ENCODE measurements at places on chromosomes 7 and 10.

DNA sequence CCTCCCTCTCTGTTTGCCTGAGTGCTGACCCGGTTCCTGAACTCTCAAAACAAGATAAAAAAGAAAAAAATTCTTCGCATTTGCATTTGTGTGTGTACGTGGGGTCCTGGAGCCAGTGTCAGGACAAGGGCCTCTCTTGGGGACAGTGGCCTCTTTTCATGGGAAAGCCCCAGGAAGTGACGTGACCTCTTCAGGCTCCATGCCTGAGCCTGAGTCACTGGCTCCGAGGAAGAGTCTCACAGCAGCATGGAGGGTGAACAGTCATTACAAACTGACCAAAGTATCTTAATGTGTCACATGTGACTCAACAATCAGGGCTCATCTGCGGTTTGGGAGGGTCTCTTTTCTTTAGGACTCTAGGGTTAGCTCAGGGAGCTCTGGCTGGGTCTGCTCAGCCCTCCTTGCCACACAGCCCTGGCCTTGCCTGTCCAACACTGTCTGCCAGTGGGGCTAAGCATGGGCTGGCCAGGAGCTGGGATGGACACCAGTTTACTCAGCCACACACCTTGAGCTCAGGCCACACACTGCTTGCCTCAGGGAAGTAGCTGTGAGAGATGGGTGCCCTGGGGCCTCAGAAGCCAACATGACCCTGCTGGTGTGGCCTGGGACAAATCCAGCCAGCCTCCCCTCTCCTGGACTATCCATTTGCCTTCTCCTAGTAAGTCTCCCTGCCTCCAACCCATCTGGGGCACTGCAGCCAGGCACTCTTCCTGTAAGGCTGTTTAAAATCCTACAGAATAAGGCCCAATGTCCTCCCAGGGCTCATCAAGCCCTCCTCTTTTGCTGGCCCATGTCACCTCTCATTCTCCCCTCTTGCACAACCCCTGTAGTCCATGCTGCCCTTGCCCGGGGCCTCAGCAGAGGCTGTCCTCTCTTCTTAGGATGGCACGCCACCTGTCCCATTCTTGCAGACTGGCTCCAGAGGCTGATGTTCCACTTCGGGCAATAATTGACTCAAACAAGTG is 10.5 kb downstream of the TMEM273 start:
- DNase-seq, result peak; percentile 15

GRCh38 chr10:2953495-2953894 is 113.9 kb upstream of the PFKP start:
- DNase-seq, result no peak

- no peak for DNase-seq
Observed at GRCh38 chr10:14565199-14565598, 209.5 kb downstream of the FAM107B start.

DNA sequence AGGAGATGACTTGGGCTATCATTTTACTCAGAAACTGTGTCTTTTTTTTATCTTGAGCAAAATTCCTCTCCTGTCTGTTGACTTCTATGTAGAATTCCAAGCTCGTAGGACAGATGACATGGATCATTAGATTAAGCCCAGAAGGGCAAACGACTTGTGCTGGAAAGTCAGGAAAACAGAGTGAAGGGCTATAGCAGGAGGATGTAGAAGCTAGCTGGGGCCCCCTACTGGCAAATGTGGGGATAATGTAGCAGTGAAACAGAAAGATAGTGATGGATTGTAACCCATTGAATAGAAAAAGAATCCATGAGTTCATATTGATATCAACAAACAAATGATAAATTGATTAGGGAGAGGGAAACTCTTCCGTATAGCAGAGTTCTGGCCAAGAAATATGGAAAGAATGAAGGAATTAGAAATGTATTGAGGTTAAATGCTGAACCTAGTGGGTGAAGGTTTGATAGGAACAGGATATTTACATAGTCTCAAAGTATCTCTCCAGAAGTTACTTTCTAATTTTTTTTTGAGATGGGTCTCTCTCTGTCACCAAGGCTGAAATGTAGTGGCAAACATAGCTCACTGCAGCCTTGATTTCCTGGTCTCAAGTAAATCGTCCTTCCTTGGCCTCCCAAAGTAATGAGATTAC is 103.6 kb downstream of the LYZL1 start:
- DNase-seq, result no peak

DNA sequence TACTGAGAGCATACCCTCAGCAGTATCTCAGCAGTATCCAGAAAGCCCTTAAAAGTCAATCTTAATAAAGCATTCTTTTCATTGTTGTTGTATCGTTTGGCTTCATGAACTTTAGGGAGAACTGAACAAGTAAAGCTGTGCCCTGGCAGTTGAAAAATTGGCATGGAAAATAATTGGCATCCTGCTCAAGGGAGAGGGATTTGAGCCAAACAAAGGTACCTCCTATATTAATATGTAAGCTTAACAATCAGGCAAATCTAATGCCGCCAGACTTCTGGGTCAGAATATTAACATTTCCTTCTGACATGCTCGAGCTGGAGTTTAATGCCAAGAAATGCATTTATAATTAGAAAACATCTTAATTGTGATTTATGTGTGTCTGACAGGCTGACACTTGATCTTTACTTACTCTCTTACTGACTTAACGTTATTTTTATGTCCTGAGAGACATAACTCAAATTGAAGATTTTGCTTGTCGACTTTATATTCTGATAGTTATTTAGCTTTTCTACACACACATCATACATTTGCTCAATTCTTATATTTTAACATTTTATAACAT is 42.1 kb upstream of the PCDH15 start:
- DNase-seq, result no peak

GRCh38 chr7:150811-151221 is 41.6 kb upstream of the FAM20C start:
- DNase-seq, result no peak

GRCh38 chr10:47081264-47081663 is 170.0 kb downstream of the PTPN20 start:
- no peak for DNase-seq

- DNase-seq, result no peak
Observed at GRCh38 chr7:75813084-75813483, 522 bp downstream of the CCL24 start.

GRCh38 chr10:102580230-102580629 is 64.0 kb upstream of the TRIM8 start:
- no peak for DNase-seq

DNA sequence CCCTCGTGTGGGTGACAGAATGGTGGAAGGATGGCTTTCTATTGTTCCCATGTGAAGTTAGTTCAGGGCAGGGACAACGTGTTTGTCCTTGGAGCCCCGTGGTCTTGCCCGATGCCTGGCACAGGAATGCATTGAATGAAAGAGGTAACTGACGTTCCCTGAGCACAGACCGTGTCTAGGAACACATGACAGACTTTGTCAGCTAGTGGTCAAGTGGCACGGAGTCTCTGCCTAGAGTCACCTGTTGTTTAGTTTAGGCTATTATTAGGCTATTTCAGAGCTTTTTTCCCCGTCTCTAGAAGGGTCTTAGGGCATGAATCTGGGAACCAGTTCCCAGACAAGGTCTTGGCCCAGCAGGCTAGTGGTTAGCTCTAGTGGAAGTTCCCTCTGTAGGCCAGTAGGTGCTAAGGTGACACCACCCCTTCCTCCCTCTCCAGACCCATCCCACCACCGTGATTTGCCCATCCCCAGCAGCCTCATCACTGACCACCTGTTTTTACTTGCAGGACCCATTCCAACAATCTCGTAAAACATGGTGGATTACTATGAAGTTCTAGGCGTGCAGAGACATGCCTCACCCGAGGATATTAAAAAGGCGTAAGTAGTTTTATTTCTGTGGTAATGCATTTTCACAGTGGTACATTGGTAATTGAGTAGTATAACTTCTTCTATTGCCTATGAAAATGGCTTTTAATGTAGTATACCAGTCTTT is 21.4 kb downstream of the DNAJB6 start:
- DNase-seq, result no peak

DNA sequence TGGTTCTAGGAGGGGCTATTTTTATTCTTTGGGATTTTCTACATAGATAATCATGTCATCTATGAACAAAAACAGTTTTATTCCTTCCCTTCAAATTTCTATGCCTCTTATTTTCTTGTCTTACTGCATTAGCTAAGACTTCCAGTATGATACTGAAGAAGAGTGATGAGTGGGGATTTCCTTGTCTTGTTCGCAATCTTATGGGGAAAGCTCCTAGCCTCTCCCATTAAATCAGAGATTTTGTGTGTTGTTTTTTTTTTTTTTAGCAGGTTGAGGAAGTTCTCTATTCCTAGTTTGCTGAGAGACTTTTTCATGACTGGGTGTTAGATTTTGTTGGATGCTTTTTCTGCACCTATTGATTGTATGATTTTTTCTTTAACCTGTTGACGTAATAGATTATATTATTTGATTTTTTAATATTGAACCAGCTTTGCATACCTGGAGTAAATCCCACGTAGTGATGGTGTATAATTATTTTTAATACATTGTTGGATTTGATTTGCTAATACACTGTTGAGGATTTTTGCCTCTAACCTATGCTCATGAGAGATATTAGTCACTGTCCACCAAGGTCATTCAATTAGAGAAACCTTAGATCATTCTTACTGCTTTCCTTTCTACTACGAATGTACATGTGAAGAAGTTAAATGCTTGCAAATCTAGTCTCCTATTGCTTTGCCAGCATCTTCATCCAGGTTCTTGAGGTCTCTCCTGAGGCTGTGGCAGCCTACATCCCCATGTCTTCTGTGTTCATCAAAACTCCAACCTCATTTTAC is 6.5 kb downstream of the ATP5F1C start:
- DNase-seq, result no peak

GRCh38 chr7:25395976-25396375 is 167.7 kb upstream of the NPVF start:
- DNase-seq, result no peak

GRCh38 chr7:156927571-156928405 is 21.7 kb upstream of the NOM1 start:
- DNase-seq, result no peak

DNA sequence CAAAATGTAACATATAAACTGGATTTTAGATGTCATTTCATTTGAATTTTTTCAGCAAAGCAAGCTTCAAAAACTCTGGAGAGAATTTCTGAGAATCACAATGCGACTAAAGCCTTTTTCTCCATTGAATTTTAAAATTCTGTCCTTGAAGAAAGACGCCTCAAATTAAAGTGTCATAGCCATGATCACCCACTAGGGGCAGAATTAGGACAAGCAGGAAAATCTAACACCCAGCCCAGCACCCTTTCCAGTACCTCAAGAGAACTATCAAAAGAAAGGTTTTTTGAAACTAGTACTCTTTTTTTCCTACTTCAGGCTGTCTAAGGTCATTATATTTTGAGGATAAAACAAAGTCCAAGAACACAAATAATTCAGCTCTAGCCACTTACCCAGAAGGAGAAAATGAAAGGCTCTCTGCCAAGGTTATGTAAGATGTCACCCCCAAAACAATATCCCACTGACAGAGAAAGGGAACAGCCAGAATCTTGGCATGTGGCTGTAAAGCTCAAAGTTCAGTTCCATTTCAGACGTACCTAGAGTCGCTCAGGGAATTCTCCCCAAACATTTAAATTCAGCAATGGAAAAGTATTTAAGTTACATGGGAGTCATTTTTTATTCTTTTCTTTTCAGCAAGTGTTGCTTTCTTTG is 299.4 kb downstream of the SNX13 start:
- DNase-seq, result no peak

DNA sequence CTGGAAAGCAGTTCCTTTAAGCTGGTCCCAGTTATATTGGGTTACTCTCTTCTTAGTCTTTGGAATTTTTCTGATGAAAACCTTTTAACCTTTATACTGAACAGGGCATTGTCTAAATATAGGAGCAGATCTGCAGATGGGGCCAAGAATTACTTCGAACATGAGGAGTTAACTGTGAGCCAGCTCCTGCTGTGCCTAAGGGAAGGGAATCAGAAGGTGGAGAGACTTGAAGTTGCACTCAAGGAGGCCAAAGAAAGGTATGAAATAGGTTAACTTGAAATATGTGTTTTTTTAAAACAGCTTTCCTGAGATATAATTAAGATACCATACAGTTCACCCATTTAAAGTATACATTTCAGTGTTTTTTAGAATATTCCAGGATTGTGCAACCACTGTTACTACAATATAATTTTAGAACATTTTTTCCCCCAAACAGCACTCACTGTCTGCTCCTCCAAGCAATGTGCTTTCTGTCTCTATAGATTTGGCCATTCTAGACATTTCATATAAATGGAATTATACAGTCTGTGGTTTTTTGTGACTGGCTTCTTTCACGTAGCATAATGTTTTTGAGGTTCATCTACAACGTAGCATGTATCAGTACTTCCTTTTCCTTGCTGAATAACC is 18.9 kb downstream of the OPTN start:
- no peak for DNase-seq

GRCh38 chr7:98992076-98992475 is 113.7 kb downstream of the TRRAP start:
- no peak for DNase-seq

GRCh38 chr7:47535035-47535703 is 46.7 kb downstream of the TNS3 start:
- DNase-seq, result no peak

- DNase-seq, result no peak
Observed at GRCh38 chr7:5428478-5429252, 5.0 kb upstream of the TNRC18 start.

GRCh38 chr7:157423348-157423747 is 86.5 kb downstream of the DNAJB6 start:
- DNase-seq, result no peak

DNA sequence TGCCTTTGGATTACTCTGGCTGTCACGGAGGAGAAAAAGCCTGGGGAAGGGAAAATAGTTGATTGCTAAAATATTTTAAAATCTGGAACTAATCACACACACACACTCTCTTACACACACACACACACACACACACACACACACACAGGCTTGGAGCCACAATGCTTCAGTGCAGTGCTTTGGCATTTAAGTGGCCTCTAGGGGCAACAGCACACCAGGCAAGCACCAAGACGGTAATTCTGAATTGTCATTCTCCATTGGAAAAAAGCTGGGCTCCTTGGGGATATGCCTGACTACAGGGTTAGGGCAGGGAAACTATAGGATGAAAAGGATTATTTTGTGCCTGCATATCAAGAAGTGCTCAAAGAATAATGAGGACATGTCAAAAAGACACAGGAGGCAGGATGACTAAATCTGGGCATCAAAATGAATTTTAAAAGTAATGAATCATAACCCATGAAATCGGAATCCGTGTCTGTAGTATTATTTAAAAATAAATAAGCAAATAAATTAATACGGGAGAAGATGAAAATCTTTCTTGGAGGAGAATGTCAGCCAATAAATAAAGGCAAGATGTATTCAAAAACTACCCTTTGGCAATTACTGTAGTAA is 30.4 kb upstream of the DDC start:
- DNase-seq, result no peak

All from activated T-helper 1 cell treated with Interleukin-2 at 50 U/mL for 16 hours (primary cell).